CD4-positive, alpha-beta T cell treated with Interleukin-17A for 4 hours (primary cell): ENCODE measurements at places on chromosomes 1 and 21.

DNA sequence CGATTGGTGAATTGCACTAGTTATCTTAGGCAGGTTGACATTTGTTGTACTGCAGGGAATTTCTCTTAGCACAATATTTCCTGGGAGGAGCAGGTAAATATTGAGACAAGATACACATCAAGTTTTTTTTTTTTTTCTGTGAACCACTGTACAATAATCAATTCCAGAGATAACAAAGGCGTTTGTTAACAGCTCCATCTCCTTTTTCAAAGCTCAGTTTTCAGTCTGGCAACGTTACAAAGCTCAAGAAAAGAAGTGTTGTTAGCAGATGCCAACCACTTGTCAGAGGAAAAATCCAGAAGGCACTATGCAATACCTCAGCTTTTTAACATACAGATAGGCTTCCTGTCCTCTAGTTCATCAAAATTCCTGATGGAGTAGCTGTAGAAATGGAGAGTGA lies 40.9 kb upstream of the DAB1 start:
- DNase-seq, result no peak

GRCh38 chr1:186175588-186175987 lies 199.5 kb downstream of the TPR start:
- DNase-seq, result no peak

DNA sequence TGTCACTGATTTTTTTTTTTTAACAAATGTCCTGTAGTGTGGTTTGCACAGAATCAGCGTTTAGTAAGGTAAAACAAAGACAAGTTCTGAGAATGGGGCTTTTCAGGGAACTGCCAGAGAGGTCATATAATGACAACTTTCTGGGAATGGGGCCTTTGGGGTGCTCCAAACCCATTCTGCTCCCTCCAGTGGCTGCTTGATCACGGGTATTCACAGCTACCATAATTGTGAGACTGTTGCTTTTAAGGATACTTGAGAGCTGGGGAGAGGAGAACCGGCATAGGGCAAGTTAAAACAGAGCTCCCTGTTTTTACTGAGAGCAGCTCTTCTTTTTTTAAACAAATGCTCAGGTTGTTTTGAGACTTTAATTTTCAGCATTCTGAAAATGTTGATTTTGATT lies 48.2 kb downstream of the CYP2J2 start:
- DNase-seq, result no peak

DNA sequence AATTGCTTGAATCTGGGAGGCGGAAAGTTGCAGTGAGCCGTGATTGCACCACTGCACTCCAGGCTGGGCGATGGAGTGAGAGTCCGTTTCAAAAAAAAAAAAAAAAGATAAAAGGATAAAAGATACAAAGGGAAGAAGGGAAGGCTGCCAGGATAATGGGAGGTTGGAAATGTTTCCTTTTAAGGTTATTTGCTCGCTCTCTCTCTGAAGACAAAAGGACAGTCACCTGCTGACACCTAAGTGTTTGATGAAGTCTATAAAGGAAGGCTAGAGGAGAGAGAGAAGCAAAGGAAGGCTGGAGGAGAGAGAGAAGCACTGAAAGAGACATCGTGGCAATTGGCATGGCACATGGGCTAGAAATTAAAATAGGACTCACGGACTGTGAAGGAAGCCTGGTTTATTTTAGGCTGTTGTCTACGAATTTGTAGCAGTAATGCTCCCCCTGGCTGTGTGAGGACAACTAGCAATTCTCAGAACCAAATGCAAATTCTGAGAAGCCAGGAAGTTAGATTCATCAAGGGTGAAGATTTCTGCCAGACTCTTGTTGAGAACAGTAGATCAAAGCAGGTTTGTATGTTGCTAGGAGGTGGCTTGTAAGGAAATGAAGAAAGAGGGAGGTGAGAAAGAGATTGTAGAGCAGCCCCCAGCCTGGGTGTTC lies 154.2 kb downstream of the ZP4 start:
- no peak for DNase-seq
